Fibroblast of skin of right biceps (primary cell): ENCODE measurements at places on chromosomes 1 and 21.
A peak's percentile ranks its signal among the peaks of the same experiment; 100 is the strongest.

- DNase-seq = no peak
Observed at GRCh38 chr1:147223740-147224615, 1.2 kb downstream of the FMO5 start.

GRCh38 chr1:89528382-89528780, 3.8 kb downstream of the LRRC8B start:
- DNase-seq = no peak

GRCh38 chr1:64505944-64506655, 36.2 kb downstream of the CACHD1 start:
- DNase-seq = no peak

GRCh38 chr1:234369784-234370183, 3.5 kb upstream of the COA6 start:
- DNase-seq = peak; percentile 43

GRCh38 chr1:224996266-224996665, 66.8 kb downstream of the DNAH14 start:
- no peak for DNase-seq

DNA sequence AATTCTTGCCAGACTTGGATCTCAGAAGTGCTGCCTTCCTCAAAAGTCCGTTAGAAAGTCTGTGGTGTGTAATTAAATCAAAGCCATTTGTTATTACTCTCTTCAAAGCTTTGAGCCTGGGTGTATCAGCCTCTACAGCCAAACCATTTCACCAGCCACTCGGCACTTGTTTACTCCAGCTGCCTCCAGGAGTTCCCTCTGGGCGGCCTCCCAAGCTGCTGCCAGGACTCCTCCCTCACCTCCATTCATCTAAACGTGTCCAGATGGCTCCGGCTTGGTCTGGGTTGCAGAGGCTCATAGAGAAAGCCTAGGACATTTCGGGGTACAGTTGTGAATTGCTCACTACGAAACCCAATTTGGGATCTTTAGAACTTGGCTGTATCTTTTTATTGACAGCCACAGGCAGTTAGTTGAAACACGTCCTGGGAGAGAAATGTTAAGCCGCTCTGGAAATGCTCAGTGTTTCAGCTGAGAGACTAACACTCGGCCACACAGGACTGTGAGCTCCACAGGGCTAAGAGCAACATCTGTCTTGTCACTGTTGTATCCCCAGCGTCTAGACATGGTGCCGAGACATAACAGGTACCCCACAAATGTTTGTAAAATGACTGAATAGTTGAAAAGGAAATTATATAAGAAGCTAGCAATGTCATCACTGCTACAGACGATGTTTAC, 116.9 kb upstream of the NGF start:
- DNase-seq = peak; percentile 41

DNA sequence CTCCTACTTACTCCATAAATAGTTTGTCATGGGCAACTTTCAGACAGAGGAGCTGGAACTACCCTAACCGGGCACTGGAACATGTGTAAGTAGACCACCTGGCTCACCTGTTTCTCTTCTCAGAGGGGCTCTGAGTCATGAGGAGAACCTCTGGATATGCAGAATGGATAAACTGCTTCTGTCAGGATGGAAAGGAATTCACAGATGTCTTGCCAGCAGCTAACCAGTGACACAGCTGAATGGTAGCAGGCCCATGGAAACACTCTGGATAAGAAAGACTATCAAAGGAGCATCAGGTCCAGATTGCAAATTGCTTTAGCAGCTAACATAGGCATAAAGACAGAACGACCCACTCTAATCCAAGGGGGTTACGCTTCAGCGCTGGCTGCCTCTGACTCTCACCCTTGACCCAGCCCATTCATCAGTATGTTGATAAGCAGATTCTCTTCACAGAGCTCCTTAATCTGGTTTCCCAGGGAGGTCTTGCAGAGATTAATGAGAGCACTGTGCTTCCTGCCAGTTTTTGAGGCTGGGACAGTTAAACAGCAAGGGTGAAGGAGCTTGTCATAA, 54.2 kb downstream of the HIVEP3 start:
- peak; percentile 58 for DNase-seq

GRCh38 chr1:12666141-12666735, 22.4 kb downstream of the AADACL4 start:
- DNase-seq = peak; percentile 11

DNA sequence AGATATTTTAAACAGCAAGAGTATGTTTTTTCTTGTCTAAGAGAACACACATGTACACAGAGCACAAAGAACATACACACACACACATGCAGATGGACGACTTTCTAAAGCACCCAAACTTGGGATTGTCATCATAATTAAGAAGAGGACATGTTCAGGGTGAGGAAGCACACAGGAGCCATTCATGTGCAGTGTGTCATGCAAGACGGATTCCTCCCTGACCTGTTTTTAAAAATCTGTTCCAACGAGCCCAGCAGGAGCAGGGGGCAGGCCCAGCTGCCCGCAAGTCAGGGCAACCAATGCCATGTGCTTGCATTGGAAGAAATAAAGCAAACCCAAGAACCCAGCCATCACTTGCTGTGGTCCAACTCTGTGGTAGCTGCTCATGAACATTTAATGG, 167.3 kb upstream of the ZNF644 start:
- no peak for DNase-seq

GRCh38 chr1:239389703-239390102, 3.3 kb downstream of the CHRM3 start:
- DNase-seq = peak; percentile 20

DNA sequence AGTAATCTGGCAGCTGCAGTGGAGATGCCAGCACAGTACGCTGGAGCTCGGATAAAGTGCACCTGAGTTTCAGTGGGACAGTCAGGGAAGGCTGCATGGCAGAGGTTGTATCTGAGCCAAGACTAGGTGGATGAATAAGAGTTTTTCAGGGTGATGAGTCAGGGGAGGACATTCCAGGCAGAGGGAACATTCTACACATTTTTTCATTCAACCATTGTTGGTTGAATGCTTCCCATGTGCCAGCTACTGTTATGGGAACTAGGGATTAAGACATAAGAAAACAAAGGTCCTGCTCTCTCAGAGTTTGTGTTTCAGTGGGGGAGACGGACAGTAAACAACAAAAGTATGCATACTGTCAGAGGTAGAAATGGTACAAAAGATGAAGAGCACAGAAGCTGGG, 5.2 kb downstream of the LEPR start:
- peak; percentile 89 for DNase-seq

- no peak for DNase-seq
Observed at GRCh38 chr1:33170351-33171274, 11.2 kb downstream of the TRIM62 start.

DNA sequence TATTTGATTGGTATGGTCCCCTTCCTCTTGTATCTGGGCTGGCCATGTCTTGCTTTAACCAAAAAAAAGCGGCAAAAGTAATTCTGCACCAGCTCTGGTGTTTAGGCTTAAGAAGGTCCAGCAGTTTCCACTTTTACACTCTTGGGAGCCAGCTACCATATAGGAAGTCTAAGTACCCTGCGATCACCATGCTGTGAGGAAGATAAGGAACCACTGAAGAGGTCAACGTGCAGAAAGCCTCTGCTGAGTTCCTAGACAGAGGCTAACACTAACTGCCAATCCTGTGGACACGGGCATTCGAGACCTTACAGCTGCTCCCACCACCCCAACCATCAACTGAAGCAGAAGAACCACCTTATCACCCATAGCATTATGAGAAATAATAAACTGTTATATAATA, 331.4 kb downstream of the VAV3 start:
- DNase-seq = no peak

GRCh38 chr21:46066591-46067331, 31.2 kb upstream of the COL6A2 start:
- peak; percentile 68 for DNase-seq

- DNase-seq = no peak
Observed at GRCh38 chr1:44655609-44656008, 18.7 kb downstream of the TMEM53 start.

DNA sequence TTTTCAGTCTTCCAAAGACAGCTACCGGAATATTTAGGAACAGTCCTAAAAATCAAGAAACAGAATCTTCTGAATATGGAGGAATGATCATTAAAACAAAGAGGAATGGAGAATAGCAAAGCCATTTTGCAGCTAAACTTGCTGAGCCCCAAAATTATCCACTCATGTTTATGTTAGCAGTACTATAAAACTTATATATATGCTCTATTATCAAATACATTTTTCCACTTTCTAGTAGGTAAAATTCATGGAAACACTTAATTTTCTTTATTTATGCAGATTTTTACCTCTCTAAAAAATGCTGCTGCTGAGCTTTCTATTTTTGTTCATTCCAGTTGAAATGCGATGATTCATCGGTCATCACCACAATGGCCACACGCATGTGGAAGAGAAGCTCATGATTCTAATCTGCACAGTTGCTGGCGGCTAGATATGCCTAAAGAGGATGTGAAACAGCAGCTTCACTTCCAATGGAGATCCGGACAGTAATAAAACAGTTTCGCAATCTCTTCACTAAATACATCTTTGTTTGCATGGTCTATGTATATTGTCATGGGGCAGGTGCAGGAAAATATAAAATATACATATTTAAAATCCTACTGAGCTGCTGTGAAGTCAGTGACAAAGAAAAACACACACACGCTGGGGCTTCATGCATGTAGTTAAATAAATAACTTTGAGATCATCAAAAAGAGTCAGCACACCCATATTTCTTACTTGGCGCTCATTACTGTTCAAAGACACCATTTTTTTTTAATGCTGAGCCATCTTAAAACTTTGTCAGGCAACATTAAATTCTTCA, 292.2 kb downstream of the SMYD3 start:
- DNase-seq = peak; percentile 90

DNA sequence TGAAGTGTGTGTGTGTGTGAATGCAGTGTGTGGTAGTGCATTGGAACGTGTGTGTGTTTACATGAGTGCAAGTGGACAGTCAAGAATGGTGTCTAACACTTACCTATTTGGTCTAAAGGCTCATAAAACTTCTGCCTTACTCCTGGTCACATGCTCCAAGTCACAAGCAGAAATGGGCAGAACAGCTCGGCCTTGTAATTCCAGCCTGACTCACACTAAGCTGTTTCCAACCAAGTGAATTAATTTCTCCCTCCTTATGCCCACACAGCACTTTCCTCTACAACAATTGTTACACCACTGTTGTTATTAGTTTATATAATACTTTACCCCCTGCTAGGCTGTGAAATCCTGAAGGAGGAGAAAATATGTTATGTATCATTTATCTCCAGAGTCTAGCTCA, 43.8 kb downstream of the DDR2 start:
- peak; percentile 67 for DNase-seq

DNA sequence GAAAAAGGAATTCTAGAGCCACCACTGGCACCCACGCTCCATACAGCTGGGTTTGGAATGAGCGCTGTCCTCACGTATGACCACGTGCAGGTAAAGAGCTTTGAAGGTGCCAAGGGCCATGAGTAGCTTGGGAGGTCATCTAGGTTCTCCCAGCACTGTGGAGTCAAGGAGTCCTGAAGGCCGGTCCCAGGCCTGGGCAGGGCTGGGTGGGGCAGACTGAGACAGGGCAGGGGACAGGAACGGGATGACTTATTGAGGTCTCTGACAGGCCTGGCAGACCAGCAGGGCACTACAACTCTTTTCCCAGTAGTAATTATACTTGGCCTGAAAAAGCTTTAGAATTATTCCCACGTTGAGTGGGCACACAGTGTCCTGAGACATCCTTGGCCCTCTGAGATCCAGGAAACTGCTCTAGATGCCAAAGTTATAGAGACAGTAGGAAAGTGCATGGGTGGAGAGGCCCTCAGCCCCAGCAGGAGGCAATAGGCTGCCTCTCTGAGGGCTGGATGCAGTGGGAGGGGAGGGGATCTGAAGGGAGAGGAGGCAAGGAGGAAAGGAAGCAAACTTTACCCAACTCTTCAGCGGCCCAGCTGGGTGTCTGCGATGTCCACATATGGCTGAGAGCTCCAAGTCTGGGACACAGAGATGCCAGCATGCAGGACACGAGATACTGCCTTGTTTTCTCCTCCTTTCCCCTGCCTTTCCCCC, 1.8 kb upstream of the CDA start:
- DNase-seq = no peak

- no peak for DNase-seq
Observed at GRCh38 chr21:38942748-38943211, 137.1 kb downstream of the ETS2 start.

DNA sequence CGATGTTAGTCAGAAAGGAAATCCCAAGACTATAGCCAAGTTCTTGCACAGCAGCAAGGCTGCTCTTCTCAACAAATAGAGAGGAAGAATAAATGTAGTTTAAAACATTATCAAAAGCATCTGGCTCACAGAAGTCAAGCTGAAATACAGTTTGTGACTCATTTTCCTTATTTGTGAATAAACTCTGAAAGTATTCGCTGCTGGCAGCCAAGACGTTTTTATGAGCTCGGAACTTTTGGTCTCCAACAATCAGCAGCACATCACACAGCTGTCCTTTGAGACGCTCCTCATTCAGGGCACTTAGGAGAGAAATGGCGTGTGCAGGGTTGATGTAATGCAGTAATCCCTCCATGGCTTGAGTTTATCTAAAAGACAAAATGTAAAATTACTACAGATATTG, 16.4 kb downstream of the ZBTB21 start:
- DNase-seq = peak; percentile 91

- DNase-seq = peak; percentile 40
Observed at GRCh38 chr1:13699510-13699909, 478 bp upstream of the PRDM2 start.

- no peak for DNase-seq
Observed at GRCh38 chr1:209534496-209535250, 48.8 kb upstream of the CAMK1G start.

DNA sequence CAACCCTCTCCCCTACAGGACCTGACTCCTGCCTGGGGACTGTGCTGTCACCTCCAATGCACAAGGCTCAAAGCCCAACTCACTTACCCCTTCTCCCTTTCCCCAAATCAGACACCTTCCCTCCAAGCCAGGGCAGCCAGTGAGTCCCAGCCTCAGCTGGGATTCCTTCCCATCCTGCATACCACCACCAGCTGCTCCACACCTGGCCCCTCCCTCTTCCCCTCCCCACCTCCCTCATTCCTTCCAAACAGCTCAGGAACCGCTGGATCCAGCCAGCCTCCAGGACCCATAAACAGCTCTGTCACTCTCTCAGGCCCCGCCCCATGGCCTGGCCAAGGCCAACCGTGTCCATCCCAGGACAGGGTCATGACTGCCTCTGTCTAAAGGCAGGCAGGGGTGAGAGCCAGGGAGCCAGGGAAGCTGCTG, 41.4 kb downstream of the ACOT7 start:
- DNase-seq = no peak

DNA sequence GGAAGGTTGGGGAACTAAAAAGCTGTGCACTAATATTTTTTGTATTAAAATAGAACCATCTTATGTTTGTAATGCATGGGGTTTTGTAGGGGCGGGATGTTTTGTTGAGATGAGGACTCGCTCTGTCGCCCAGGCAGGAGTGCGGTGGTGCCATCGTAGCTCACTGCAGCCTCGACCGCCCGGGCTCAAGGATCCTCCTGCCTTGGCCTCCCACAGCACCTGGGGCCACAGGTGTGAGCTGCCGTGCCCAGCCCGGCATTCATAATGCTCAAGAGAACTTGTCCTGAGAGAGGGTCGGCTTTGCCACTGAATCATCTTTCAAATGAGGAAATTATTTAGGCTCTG, 3.0 kb upstream of the C1orf159 start:
- DNase-seq = no peak
